Dermis microvascular lymphatic vessel endothelial cell (primary cell): ENCODE measurements at places on chromosomes 3 and 15.

- DNase-seq: no peak
Observed at GRCh38 chr3:126896067-126896441, 86.9 kb upstream of the PLXNA1 start.

- no peak for DNase-seq
Observed at GRCh38 chr3:155553780-155554179, 191.1 kb downstream of the PLCH1 start.

GRCh38 chr15:44447772-44448376 lies 20.4 kb downstream of the CTDSPL2 start:
- no peak for DNase-seq

- DNase-seq: no peak
Observed at GRCh38 chr3:185852635-185853034, 27.8 kb upstream of the IGF2BP2 start.

DNA sequence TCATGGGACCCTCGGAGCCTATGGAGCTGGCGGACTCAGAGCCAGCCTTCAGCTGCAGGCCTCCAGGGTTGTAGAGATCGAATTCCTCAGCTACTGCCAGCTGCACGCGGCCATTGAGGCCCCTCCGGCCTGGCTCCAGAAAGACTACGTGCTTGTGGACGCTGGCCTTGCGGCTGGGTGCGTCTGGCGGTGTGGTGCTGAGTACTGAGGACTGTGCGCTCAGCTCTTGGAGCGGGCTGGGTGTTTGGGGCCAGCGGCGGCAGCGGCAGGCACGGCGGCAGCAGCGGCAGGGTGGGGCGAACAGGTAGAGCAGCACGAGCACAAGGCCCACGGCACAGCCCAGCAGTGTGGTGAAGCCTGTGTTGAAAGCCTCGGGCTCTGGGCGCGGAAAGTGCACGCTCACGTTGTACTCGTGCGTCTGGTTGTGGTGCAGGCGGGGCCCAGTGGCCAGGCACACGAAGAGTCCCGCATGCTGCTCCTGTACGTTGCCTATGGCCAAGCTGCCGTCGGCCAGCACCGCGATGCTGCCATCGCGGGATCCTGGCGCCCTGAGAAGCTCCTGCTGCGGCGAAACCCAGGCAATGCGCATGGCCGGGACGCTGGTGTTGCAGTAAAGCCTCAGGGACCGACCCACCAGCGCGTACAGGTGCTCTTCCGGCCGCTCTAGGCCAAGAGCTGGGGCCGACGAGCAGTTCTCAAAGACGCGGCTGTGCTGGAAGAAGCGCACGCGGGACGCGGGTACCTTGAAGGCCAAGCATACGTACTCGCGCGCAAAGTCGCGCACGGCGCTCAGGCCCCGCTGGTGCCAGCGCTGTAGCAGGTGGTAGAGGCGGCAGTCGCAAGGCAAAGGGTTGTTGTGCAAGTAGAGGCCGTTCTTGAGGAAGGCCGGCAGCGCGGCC lies 1.3 kb downstream of the AMIGO3 start:
- DNase-seq: no peak

DNA sequence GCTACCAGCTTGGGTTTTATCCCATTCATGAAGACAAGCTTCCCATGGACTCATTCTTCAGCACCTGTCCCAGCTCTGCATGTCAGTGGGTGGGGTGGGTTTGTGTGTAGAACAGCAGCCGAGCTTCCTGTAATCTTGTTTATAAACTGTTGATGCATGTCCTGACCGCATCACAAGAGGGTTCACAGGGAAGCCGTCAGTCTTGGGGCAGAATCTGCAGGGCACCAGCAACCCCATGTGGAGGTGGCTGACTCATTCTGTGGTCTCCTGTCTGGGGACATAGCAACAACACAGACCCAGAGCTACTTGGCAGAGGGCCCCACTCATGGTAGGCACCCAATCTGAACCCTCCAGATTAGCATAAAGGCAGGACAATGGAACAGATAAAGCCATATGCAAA lies 35.6 kb downstream of the DAPK2 start:
- DNase-seq: peak; percentile 55

GRCh38 chr3:56919137-56919796 lies 117.5 kb upstream of the ARHGEF3 start:
- DNase-seq: no peak
